ENCODE measurements at places on chromosomes 1 and 21.

DNA sequence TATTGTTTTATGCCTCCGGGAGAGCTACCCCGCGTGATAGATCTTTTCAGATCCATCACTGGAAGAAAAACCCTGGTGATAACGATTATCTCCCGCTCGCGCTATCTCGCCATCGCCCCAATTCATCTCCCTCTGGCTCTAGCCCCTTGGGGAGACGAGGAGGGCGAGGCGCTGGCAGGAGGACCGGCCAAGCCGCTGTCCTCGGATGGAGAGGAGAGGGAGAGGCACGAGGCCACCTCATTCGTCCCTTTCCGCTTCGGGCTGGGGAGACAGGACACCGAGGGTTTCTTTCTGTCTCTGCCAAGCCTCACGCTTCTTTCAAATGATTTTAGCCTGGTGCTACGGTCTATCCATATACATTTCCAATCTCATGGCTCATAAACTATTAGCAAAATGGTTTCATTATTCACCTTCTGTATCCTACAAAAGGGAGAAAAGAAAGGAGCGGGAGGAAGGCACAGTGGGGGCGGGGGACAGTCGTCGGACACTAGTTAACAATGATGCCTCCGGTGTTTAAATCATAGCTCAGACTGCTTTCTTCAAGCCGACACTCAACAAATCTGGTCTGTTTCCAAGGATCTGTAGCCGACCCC is 415.0 kb upstream of the ESRRG start:
- DNase-seq = no peak

GRCh38 chr1:198082576-198082975 is 74.2 kb upstream of the NEK7 start:
- DNase-seq = no peak

DNA sequence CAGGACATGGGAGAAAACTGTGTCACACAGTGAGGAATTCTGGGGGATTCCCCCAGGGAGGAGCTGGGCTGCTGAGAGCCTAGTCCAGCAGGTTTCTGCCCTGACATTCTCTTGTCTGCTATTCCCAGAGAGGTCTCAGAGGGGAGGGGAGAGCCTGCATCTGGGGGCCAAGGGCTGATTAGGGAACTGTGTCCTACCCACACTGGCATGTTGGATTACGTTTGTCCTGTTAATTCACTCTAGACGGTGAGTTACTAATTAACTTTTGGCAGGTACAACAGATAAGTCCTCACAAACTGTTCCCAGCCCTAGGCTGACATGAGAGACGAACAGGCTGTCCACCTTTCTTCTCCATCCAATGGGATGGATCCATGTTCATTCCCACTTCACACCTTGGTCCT is 2.6 kb upstream of the SH3BGRL3 start:
- DNase-seq = no peak

DNA sequence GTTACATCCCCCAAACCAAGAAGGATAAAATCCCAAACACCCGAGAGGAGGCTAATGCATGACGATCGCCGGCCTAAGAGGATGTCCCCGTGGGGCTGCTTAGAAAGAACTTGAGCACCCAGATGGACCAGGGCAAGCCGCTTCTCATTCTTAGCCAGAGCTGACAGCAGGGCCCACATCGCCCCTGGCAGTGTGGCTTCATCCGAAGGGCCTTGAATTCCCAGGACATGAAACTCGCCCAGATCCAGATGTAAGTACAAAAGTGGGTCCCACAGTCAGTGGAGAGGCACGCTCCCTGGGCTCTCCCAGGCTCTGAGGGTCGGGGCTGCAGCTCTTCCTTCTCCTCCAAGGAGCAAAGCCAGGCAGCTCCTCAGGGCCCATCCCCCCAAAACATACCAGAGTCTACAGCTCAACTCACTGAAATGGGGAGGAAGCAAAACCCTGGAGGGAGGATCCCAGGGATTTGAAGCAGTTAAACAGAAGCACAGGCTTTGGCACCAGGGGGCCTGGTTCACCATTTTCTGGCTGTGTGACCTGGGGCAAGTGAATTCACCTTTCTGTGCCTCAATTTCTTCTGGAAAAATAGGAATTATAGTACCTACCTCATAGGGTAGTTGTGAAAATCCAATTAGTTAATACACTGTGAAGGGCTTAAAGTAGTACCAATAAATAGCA is 85.6 kb downstream of the MAN1C1 start:
- DNase-seq = no peak

DNA sequence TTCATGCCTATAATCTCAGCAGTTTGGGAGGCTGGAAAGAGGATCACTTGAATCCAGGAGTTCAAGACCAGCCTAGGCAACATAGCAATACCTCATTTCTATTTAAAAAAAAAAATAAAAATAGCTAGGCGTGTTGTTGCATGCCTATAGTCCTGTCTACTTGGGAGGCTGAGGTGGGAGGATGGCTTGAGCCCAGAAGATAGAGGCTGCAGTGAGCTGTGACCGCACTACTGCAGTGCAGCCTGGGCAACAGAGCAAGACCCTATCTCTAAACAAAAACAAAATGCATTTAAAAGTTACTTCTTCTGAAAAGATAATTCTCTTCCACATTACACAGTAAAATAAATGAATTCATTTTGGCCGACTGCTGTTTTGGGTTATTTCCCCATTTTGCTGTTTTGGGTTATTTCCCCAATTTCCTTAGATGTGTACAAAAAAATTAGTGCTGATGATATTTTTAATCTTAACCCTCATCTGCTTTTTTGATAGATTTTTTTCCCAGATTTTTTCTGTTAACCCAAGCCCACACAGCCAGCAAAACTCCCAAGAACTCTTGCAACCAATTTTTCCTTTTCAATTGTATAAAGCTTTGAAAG is 23.0 kb upstream of the SAMSN1 start:
- no peak for DNase-seq

- no peak for DNase-seq
Observed at GRCh38 chr1:57249511-57249910, 174.3 kb downstream of the DAB1 start.

GRCh38 chr1:53442299-53442698 is 16.9 kb upstream of the DMRTB1 start:
- no peak for DNase-seq

DNA sequence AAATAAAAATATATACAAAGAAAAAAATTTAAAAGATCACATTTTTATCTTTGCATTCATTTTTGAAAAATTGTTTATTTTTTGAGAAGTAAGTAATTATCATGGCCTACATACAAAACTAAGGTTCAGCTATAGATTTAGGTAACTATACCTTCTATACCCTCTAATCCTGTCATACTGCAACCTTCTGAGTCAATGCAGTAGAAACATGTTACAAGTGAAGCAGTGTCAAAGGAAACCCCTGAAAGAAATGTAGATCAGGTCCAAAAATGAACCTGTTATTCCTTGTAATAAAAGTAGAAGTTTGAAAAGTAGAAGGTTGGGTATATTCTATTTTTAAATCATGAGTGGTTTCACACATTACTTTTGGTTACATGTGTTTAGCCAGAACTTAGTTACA is 51.3 kb downstream of the PTGS2 start:
- DNase-seq = no peak

All from CD4-positive, alpha-beta T cell treated with Interleukin-17A for 4 hours (primary cell).